ENCODE measurements at places on chromosomes 11 and 22. TPM values are rescaled to one million over a fixed set of nuclear protein-coding genes. Genes with fewer than 3 reads are reported as not detected.

Gene TRIM51
- not detected for total RNA-seq

Gene ESAM
- total RNA-seq, result 164 TPM

Gene C11orf91
- 1.5 TPM for total RNA-seq

Gene MRGPRX3
- total RNA-seq, result not detected

Gene UCP3
- total RNA-seq, result 2.6 TPM

GRCh38 chr22:29377979-29378378 lies 10.4 kb downstream of the AP1B1 start:
- DNase-seq, result no peak

- no peak for DNase-seq
These were observed 105.1 kb downstream of the TENM4 start for GRCh38 chr11:79335681-79336080.

- no peak for DNase-seq
These were observed 6.5 kb downstream of the RBFOX2 start for GRCh38 chr22:36022162-36022561.

DNA sequence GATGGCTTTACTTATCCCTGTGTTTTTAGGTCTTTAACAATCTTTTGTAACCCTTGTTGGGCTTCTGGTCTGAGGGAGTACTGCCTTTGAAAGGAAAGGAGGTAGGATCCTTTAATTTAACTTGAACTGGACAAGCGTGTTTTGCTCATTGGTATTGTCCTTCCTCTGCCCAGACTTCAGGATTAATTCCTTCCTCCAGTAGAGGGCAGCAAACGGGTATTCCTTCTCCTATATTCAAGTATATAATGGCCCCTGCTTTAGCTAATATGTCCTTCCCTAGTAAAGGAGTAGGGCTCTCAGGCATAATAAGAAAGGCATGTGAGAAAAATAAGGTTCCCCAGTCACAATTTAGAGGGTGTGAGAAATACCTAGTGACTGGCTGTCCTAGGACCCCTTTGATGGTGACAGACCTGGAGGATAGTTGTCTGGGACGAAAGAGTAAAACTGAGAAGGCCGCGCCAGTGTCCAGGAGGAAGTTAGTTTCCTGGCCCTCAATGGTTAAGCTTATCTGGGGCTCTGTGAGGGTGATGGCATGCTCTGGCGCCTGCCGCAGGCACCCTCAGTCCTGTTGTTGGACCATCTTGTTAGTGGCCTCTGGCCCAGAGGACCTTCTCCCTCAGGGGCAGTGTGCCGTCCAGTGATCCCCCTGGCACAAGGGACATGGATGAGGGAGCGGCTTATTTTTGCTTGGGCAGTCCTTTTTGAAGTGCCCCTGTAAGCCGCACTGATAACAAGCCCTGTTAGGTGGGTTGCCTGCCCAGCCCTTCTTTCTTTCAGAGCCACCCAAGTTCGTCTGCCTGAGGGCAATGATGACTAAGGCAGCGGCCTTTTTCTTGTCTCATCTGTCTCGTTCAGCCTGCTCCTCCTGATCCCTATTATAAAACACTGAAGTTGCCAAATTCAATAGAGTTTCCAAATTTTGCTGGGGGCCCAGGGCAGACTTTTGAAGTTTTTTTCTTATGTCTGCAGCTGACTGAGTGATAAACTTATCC lies 51.8 kb downstream of the C11orf71 start:
- DNase-seq, result no peak

DNA sequence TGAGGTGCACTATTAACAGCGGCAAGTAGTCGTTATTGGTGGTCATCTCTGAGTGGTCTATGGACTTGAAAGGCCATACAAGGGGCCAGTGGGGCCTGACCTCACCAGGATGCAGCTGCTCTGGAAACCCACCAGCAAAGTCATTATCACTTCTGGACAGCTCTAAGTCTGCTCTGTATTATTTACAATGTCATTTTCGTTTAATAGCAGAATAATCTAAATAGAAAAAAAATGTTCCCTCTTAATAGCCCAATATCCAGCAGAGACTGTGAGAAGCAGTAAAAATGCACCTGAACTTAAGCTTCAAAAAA lies 85.0 kb upstream of the EED start:
- DNase-seq, result no peak

DNA sequence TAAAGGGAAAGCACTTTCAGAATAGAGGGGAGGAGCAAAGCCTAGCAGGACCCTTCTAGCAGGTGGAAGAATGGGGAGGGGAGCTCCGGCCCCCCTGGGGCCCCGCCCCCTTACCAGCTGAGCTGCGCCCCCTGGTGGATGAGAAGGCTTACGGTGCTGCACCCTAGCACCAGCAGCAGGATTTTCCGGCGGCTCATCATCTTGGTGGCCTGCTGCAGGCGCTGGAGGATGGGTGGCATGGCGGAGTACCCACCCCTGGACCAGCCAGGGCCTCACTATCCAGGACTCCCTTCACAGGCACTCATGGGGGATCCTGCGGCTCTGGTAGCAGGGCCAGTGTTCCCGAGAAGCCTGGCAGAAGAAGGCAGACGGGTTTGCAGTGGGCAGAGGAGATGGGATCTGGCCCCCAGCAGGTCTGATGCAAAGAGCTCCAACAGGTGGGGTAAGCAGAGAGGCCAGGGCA lies 3.8 kb downstream of the GAL3ST3 start:
- peak; percentile 86 for DNase-seq

DNA sequence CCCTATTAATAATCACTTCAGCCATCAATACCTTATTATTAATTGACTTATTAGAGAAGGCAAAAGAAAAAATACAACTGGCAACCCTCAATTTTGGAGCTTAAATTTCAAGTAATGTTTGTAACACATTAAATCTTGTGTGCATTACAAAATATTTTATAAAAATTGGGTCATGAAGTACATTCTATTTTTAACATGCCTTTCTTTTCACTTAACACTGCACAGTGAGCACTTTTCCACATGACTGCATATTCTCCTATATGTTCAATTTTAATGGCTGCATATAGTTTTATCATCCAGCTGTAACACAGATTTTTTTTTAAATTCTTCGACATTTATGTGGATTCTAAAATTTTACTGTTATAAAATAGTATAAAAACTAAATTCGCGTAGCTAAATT lies 92.5 kb downstream of the SLC17A6 start:
- DNase-seq, result no peak

- DNase-seq, result no peak
These were observed 196.9 kb downstream of the CSNK2A3 start for GRCh38 chr11:11155962-11156815.

GRCh38 chr11:87971354-87971753 lies 203.9 kb downstream of the RAB38 start:
- DNase-seq, result no peak

GRCh38 chr11:28900427-28900826 lies 792.2 kb downstream of the METTL15 start:
- DNase-seq, result no peak

All from upper lobe of right lung (tissue), 1 donor.